ENCODE measurements at places on chromosomes 6 and 20.

- no peak for DNase-seq
Observed at GRCh38 chr6:118603372-118603771, 48.0 kb downstream of the CEP85L start.

DNA sequence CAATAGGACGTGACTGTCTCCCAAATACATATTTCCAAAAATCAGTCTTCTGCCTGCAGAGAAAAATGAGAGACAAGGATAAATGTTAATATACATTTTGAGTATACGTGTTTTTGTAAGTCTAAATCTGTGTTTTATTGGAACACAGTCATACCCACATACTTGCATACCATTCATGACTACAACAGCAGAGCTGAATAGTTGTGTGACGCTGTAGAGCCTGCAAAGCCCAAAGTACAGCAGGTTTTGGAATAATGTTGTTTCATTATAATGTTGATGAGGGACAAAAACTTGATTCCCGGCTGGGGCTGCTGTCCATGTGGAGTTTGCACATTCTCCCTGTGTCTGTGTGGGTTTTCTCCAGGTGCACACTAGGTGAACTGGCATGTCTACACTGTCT is 23.8 kb upstream of the FBXO9 start:
- no peak for DNase-seq

GRCh38 chr6:45595010-45595851 is 217.5 kb upstream of the SUPT3H start:
- DNase-seq, result no peak

GRCh38 chr6:90401933-90402830 is 105.5 kb upstream of the BACH2 start:
- no peak for DNase-seq

DNA sequence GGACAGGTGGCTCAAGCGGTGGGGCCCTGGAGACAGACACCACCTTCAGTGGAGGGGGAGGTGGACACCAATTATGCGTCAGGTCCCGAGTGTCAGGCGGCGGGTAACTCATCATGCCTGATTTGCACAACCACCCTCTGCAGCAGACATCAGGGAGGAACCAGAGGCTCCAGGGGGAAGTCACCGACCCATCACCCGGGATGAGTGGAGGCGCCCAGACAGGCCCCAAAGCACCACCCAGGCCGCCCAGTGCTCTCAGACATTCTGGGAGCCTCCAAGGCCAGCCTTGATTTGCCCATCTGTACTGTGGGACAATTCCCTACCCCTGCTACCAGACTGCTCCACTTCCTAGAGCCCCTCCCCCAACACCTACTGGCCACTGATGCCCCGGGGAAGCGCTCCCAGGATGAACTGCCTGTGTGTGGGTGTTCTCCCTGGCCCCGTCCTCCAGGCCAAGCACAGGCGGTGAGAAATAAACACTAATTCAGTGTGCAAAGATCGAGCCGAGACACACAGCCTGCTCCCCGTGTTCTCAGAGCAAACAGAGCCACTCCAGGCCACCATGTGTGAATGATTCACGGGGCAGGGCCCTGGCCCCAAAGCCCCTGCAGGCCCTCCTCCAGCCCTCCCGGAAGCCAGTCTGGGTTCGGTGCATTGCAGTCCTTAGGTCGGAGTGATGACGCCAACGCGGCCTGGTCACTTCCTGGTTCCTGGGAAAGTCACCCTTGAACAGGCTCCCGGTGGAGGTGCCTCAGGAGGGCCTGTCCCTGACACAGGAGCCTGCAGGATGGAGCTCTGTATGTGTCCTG is 107.2 kb downstream of the ASXL1 start:
- no peak for DNase-seq

GRCh38 chr20:20446001-20446400 is 78.1 kb downstream of the INSM1 start:
- DNase-seq, result no peak

DNA sequence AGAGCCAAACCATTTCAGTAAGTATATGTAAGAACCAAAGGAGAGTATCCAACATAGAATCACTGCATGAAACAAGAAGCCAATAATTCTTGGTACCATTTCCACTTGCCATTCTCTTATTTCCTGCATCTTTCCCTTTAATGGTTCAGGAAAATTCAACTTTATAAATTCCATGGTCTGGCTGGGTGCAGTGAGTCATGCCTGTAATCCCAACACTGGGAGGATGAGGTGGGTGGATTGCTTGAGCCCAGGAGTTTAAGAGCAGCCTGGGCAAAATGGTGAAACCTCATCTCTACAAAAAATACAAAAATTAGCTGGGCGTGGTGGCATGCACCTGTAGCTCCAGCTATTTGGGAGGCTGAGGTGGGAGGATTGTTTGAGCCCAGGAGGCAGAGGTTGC is 21.2 kb downstream of the NHLRC1 start:
- no peak for DNase-seq

GRCh38 chr20:45826381-45827019 is 612 bp downstream of the TNNC2 start:
- DNase-seq, result no peak

GRCh38 chr20:48912065-48912464 is 9.4 kb upstream of the ARFGEF2 start:
- DNase-seq, result no peak

GRCh38 chr20:44733341-44734069 is 12.2 kb upstream of the KCNK15 start:
- DNase-seq, result peak; percentile 61

DNA sequence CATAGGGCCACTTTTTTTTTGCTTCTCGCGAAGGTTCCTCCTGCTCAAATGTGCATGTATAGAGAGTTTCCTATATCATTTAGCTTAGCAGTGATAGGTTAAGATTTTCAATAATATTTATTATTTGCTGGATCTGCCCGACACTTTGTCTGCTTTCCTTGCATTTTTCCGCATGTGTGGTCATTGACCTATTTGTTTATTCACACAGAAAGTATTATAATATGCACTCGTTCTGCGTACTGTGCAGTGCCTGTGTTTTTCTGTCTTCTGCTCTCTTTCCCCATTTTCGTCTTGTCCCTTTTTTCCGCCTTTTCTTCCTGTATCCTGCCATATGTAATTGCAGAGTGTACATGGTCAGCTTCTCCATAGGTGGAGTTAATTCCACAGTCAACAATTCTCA is 255.8 kb downstream of the TMEM242 start:
- no peak for DNase-seq

DNA sequence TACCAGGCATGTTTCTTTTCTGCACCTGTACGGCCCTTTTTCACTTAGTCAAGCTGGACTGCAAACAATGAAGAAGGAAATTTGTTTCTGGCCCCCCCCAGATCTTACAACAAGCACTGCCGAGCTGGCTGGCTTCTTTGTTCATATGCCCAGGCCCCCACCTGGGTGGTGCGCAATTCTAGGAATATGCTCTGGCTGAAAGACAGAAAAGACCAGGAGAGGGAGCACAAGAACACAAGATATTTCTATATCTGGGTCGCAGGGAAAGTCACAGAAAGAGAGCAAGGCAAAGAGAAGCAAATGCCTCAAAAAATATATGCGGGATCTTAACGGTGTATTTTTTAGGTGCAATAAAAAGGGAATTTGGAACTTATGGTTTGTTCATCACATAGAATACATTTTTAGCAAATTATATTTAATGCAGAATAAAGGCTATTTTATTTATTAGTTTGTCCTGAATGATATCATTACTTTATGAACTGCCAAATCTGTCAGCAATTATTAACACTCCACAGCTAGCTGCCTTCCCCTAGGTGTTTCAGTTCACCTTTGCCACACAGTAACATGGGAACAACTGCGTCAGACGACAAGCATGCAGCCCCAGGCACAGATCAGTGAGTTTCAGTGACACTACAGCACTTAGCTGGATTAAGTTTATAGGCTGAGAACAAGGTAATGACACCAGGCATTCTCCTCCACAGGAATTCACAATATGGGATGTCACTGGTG is 76.5 kb downstream of the GJA10 start:
- DNase-seq, result peak; percentile 79

DNA sequence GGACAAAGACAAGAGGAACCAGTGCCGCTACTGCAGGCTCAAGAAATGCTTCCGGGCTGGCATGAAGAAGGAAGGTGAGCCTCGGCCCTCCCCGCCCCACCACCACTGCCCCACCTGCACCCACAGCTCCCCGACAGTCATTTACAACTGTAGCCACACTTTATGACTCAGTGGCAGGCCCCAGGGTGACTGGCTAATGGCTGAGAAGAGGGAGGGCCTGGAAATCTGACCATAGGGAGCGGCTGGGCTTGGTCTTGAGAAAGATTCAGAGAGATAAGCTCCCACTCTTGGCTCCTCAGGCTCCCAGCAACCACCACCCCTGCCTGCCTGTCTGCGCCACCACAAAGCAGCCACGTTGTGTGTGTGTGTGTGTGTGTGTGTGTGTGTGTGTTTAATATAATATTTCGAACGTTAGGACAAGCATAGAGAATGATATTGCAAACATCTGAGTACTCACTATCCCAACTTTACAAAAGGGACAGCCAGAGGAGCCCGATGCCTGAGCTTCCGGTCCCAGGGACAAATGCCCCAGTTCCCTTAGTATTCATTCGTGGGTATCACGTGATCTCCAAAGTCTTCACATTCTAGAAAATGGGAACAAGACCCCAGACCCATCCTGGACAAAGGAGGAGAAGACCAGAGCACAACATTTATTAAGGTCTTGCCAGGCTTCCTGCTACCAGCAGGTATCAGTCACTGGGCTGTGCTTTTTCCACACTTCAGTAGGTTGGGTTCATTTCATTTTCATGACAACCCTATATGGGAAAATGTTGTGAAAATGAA is 52.1 kb downstream of the HNF4A start:
- DNase-seq, result no peak

- DNase-seq, result peak; percentile 19
Observed at GRCh38 chr6:25122622-25123237, 156.4 kb upstream of the CARMIL1 start.

DNA sequence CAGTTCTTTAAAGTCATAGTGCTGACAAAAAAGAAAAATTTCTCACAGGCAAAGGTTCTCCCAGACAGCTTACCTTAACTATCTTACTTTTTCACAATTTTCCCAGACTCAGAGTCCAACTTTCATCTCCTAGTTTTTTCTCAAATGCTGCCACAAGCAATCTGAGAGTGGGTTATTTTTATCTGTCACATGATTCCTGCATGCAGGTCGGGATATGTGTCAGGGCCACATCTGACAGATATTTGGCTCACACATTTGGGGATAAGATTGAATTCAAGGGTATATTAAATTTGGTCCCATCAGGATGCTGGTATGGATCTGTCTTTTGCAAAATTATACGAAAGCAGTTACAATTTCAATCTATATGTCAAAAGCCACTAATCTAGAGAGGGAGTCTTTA is 50.1 kb upstream of the SMIM29 start:
- DNase-seq, result no peak

GRCh38 chr6:156910938-156911337 is 133.8 kb downstream of the ARID1B start:
- DNase-seq, result no peak

GRCh38 chr20:17710379-17711266 is 10.9 kb downstream of the BANF2 start:
- DNase-seq, result no peak

DNA sequence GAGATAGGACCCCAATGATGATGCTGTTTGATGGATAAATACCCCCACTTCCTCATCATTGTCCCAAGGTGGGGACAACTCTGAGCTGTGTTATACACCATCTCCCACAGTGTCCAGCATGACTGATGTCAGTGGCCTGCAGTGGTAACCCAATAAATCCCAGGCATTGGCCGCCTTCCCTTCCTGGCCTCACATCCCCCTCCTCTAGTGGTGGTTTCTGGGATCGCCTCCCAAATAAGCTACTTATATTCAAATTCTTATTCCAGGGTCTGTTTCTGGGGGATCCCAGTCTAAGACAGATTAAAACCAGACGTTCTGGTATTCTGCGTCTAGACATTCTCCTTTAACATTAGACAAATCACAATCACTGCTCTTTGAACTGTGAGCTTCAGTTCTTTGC is 90.6 kb downstream of the SCP2D1 start:
- DNase-seq, result no peak

DNA sequence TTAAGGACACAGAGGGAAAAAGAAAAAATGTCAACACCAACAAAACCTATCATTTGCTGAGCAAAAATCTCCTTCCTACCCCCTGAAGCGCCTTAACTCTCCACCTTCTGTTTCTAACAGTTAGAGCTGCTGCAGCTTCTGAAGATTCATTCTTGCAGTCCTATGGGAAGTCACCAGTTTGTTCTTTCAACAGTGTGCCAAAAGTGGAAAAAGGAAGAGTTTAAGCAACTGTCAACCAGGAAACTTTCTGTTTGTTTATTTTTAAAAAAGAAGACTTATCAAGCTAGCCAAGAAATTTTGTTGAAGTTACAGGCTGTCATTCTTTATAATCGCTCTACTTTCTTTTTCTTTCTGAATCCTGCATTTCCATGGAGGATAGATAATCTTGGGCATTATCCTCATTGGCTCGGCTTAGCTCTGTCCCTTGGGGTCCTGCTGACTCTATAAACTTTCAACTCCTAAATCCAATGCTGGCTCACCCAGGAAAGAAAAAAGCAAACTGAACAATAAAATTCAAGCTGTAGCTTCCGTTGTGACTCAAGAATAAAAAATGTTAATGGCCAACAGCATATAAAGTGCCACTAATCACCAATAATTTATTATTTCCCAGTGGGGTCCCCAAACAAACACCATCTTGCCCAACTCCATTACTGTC is 172.8 kb upstream of the CITED2 start:
- no peak for DNase-seq

GRCh38 chr6:18081025-18081668 is 41.3 kb downstream of the NHLRC1 start:
- no peak for DNase-seq

DNA sequence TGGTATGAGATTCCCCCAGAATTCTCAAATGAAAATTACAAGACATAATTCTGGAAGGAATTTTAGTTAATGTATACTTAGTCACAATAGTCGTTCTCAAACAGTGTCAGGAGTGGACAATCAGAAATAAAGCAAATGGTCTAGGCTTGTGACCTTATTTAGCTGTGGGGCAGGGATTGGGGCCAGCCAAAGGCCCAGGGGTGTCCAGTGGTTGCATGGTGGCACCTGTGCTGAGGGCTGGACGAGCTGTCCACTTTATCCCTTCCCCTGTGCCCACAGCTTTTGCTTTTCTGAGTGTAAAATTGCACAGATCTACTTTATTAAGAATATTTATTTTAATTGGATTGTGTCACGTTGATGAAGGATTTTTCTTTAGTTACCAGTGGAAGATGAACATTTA is 195.0 kb downstream of the ARID1B start:
- no peak for DNase-seq

Data from NCI-H345 (cell line).